Inflammatory macrophage treated with lipopolysaccharide for 1 hour (primary cell): ENCODE measurements at places on chromosomes 3 and 15.

GRCh38 chr3:135802171-135802570 lies 163.4 kb upstream of the PPP2R3A start:
- no peak for DNase-seq

- DNase-seq = no peak
Measured at GRCh38 chr15:58574631-58575030, 142.8 kb downstream of the LIPC start.

DNA sequence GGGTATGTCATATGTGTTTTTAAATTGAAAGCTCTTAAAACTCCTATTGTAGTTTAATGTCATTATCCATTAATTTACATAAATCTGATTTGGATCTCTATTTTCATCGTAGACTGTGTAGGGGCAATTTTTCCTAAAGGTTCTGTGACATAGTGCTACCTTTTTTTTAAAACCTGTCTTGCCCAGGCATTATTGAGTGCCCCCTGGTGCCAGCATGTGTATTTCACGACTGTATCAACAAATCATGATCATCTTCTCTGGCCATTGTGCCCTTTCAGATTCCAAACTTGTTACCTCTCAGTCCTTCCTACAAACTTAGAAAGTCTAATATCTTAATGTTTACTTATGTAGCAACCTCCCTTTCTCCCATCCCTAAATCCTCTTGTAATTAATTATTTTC lies 97.2 kb upstream of the FLNB start:
- peak; percentile 2 for DNase-seq

DNA sequence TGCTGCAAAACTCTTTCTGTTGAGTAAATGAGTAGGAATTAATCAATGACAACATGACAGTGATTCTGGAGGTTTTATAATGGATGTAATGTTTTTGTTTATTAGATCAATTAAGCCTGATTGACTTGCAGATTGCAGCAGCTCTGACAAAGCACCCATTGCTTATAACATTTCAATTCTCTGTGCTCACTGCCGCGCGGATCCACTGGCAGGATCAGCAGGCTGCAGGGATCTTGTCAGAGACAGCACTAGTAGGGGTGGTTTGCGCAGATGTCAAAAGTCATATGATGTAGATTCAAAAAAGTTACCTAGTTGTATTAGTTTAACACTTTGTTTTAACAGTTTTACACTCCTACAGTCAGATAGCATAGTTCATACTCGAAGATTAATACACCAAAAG lies 93.4 kb downstream of the MBNL1 start:
- no peak for DNase-seq

DNA sequence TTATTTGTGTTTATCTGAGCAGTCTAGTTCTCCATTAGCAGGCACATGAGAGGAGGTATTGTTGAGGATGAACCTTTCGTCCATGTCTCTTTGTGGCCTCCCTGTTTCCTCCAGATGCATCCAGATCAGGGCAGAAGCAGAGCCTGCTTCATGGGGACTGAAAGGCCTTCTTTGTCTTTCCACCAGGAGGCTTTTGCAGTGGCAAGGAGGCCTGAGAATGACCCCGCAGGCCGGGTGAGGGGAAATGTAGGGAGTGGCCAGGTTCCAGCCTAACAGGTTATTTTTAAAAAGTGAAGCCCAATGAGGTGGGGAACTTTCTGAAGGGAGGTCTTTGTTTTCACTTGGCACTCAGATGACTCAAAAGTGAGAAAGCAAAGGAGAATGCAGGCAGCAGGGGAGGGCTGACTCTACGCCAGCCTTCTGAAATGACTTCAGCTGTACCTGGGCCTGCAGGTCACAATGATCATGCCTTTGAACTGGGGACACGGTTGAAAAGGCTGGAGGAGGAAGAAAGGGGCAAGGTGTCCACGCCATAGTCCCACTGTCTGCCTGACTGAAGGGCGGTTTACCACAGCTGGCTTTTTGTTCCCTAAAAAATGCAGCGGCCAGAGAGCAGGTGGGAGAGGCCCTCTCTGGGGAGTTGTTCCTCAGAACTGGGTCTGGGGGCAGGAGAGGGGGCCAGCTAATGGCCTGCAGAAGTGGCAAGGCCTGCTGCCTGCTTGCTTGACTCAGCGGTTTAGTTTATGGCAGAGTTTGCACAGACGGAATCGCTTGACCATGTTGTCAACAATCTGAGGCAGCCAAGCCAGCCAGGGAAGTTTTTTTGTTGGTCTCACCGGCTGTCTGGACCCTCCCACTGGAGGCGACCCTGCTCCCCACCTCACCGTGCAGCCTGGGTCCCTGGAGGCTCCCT lies 28.7 kb downstream of the CMTM7 start:
- no peak for DNase-seq
